ENCODE measurements at places on chromosomes 16 and 17.

DNA sequence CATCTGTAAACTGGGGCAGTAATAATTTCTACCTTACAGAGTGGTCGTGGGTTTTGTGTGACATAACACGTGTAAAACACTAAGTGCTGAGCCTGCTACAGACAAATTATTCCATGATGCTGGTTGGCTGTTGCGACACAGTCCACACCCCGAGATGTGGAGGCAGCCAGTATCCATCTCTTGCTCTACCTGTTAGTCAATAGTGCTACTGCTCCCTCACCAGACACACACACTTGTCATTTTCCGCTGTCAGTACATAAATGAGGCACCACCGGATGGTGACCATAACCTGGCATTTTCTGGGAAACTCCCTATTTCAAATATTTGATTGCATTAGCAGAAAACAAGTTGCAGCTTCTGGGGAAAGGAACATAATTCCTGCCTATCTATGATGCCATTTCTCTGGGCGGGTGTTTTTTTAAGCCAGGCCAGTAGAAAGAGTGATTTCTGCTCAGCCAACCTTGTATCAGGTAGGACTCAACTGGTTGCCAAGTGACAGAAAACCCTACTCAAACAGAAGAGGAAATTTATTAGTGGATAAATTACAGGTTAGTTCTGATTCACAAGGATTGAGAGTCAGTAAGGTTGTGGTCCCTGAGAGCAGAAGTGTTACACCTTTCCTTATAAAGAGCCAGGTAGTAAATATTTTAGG, 24.1 kb downstream of the DNAJA2 start:
- no peak for DNase-seq

- no peak for DNase-seq
Observed at GRCh38 chr17:43906951-43907424, 348 bp downstream of the MPP2 start.

DNA sequence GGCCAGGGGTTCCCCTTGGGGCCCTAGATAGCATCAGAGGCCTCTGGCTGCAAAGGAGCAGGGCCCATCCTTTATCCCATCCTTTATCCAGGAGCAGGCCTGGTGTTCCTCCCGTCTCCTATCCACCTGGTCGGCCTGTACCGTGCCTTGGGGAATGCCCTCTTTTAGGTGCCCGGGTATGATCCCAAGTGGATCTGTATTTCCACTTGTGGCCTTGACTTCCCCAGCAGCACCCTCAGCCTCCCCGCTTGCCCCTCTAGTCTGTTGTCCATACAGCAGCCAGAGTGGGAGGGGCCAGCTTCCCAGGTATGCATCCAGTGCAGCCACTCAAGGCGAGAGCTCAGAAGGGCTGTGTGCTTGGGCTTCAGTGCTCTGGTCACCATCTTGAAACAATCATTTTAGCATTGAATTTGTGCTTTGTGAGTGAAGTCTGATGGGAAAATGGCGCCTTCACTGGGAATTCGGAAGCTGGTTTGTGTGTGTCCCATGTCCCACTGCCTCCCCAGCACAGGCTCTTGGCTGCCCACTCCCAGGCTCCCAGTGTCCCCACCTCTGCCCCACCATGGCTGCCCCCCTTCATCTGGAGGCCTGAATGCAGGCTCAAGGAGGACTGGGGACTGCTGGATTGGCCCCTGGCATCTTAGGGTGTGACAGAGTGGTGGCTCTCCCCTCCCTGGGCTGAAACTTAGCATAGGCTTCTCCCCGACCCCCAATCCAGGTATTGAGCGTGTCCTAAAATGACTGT, 3.3 kb upstream of the RNF112 start:
- DNase-seq, result no peak

DNA sequence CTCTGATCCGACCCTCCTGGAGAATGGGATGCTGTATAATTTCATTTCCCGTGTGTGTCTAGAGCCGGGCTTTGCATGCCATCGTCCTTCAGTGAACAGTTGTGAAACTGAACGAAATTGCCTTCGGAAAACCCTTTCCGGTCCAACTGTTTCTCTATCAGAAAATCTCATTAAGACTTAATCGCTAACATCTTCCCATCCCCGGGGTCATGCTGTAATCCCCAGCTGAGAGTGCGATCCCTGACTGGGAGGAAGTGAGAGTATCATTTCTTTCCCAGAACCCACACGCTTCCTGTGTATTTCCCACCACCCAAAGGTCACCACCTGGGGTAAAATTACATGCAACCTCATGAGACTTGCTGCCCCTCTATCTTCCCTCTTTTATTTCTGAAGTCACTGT, 75.6 kb upstream of the RBFOX1 start:
- DNase-seq, result no peak

DNA sequence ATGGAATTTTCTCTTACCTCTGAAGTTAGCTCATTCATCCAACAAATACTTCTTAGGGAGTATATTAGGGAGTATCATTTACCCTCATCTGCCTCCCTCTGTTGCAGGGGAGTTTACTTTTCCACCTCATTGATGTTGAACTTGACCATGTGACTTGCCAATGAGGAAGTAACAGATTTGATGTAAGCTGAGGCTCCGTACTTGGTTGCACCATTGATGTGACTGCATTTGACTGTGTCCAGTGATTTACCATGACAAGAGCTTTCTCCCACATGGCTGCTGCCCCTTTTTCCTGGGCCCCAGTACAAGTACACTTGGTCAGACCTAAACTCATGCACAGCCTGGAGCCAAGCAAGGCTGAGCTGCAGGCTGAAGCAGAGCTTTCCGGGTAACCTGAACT, 81.6 kb upstream of the HS3ST2 start:
- DNase-seq, result no peak

DNA sequence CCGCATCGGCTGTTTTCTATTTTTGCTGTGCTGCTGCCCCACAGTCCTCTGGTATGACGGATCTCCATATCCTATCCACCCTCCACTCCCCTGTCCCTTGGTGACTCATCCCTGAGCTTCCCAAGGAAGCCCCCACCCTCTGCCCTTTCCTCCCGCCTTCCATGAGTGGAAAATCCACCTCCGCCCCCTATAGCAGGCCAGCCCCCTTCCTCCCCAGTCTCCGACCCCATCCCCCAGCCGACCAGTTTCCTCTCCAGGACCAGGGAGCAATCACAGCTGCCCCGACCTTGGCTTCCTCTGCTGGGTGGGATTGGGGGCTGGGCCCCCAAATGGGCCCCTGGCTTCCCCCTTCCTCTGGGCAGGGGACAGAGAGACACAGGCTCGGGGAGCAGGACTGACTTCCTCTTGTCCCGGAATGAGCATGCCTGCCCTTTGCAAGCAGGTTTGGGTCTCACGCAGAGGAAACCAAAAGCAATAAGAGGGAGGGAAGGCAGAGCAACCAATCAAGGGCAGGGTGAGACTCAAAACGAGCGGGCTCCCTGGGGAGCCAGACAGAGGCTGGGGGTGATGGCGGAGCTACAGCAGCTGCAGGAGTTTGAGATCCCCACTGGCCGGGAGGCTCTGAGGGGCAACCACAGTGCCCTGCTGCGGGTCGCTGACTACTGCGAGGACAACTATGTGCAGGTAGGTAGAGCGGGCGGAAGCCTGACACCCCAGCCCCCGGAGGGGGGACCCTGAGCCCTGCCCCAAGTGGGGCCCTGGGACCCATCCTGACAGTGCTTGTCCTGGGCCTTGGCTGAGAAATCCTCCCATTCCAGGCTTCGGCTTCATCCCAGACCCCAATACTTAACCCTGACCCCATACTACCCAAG, at the start of the genes ABI3 and GNGT2:
Gene ABI3, plus strand, starts transcription at position 550 of the 872 bp plus-strand sequence. Its CDS starts 18 bp downstream, at position 568.
Gene GNGT2, minus strand, starts transcription at position 417 of the 872 bp plus-strand sequence. CDS start 3,152 bp downstream, outside the sequence.
- DNase-seq, result no peak

DNA sequence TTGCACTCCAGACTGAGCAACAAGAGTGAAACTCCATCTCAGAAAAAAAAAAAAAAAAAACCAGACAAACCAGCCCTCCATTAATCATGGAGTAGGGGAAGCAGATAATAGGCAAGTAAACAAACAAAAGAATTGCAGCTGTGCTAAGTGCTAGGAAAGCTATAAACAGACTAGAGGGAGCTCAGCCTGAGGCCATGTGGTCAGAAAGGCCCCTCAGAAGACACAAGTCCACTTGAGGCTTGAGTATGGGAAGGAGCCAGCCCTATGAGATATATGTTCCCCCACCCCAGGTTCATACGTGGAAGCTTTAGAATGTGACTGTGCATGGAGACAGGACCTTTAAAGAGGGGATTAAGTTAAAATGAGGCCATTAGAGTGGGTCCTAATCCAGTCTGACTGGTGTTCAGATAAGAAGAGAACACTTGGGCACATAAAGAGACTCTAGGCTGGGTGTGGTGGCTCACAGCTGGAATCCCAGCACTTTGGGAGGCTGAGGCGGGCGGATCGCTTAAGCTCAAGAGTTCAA, 132.6 kb upstream of the NOL11 start:
- DNase-seq, result peak; percentile 54

- DNase-seq, result no peak
Observed at GRCh38 chr17:48127371-48128051, 19.9 kb downstream of the SNX11 start.
